Esophagus mucosa (tissue), 1 donor: ENCODE measurements at places on chromosomes 6 and 20.

- no peak for ATAC-seq
These were observed 296.7 kb downstream of the TFAP2C start for GRCh38 chr20:56925831-56926170.

- no peak for ATAC-seq
These were observed 92.7 kb upstream of the LY86 start for GRCh38 chr6:6495851-6496250.

GRCh38 chr20:11051136-11051535, 377.3 kb upstream of the JAG1 start:
- ATAC-seq, result no peak

DNA sequence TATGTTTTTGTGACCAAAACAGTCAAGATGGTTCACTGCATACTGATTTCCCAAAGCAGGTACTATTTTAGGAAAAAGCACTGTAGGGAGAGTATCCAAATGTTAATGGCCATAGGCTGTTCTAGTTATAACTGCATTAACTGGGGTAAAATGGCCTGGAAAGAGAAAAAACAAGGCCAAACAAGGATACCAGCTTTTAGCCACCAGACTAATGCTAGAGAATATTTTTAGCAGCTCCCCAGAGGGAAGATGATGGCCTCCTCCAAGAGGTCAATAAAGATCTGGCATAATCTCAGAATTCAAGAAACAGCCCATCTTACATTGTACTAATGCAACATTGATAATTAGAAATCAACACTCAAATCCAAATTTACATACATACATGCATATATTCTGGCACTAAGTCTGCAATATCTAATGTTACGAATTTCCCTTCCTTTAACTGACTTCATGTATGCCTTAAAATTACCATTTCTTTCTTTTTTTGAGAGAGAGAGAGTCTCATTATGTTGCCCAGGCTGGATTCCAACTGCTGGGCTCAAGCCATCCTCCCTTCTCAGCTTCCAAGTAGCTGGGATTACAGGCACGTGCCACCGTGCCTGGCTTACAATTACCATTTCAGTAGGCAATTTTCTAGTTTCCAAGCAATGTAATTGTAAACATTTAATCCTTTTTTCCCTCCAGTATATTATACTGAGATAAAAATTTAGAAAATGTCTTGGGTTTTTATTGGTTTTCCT, 9.3 kb downstream of the COX7A2 start:
- ATAC-seq, result no peak
